ENCODE measurements at places on chromosomes 2 and 18. TPM values are rescaled to one million over a fixed set of nuclear protein-coding genes. Genes with fewer than 3 reads are reported as not detected.

The CACNB4 gene
- total RNA-seq: 0.86 TPM

The TLX2 gene
- total RNA-seq: not detected

The CRYGC gene
- total RNA-seq: not detected

The ZNF804A gene
- 2.3 TPM for total RNA-seq

The LRRC30 gene
- total RNA-seq: not detected

The SP100 gene
- 369 TPM for total RNA-seq

The G6PC2 gene
- total RNA-seq: not detected

The NPHP1 gene
- total RNA-seq: 1.6 TPM

The TACR1 gene
- not detected for total RNA-seq

The L3MBTL4 gene
- 12.3 TPM for total RNA-seq

All from activated B cell treated with CpG ODN at 0.5 μM for 24 hours (primary cell).